NCI-H1417 (cell line): ENCODE measurements at places on chromosomes 5 and 9.

DNA sequence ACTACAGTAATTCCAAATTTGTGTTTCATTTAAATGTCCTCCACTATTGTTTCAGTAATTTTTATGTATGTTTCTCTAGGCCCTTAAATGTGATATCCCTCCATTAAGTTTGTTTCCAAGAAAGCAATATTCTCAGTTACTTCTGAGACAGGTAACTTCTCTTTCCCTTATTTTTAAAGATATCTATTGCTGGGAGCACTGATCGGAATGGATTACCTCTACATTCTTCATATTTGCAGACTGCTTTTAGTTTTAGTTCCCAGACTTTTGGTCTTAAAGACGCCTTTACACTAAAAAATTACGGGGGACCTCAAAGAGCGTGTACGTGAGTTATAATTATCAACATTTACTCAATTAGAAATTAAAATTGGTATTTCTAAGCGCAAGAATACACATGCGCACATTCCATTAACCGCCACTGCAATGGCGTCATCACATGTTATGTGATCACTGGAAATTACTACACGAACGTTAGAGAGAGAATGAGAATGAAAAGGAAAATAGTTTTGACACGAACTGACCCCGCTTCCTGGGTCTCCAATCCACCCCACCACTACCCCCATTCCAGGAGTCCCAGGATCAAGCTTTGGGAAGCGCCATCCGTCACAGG lies 519 bp upstream of the RAD50 start:
- no peak for DNase-seq

GRCh38 chr9:70586476-70586875 lies 172.0 kb upstream of the KLF9 start:
- no peak for DNase-seq

DNA sequence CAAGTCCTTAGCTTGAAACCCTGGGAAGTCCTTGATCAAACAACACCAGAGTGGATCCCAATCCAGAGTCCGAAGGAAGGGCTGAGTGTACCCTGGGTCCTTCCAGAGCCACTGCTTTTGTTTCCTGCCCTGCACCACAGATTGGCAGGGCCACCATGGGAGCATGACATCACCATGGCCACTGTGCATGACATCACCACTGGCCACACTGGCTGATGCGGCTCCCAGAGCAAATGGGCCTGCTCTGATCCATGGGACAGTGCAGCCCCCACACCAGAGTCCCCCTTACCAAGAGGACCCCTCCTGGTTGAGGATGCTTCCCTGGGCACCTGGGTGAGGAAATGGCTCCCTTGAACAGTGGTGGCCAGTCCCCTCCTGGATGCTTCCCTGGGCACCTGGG lies 9.9 kb downstream of the SLC6A3 start:
- DNase-seq = no peak

- no peak for DNase-seq
Measured at GRCh38 chr5:154103233-154103632, 64.5 kb downstream of the MFAP3 start.

DNA sequence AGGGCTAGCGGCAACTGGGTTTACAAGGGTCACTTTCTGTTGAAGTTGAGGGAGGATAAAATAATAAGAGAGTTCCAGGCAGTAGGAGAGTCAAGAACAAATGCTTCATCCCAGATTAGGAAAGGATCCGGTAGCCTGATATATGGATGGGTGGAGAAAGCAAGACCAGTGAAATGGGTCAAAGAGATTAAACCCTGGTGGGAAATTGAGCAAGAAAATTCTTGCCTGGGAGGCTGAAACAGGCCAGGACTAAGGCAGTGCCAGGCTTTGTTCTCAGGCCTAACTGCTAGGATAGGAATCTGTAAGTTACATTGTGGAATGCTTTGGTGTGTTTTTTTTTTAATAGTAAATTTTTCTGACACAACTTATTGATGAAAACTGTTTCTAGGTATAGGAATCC lies 257.4 kb upstream of the RFX3 start:
- no peak for DNase-seq

DNA sequence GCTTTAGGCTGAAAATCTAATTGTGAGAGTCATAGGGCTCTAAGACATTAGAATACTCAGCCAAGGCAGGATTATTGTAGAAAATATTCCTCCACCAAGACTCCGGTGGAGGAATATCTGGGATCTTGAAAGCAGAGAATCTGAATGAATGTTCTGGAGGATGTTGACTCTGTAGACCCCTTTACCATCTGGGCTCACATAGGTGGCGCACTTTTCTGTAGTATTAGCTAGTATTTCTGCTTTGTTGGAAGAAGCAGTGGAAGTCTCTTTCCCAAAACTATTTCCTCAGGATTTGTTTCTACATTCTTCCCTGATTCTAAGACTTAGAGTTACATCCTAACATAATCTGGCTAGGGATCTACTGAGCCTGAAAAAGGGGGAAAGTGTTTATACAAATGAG lies 752.4 kb upstream of the SEMA6A start:
- no peak for DNase-seq

DNA sequence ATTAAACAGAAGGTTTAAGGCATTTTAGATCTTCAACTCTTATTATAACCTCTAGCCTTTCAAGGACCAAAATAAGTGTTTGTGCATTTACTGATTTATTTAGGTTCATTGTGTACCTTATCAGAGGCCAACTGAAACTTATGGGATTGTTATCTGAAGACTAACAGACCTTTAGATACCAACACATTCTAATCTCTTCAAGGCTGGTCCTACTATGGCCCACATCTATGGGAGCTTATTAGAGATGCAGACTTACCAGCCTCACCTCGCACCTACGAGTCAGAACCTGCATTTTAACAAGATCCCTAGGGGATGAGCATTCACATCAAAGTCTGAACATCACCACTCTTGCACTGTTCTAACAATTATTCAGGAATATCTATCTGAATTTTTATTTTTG lies 1.9 kb downstream of the IARS1 start:
- no peak for DNase-seq

DNA sequence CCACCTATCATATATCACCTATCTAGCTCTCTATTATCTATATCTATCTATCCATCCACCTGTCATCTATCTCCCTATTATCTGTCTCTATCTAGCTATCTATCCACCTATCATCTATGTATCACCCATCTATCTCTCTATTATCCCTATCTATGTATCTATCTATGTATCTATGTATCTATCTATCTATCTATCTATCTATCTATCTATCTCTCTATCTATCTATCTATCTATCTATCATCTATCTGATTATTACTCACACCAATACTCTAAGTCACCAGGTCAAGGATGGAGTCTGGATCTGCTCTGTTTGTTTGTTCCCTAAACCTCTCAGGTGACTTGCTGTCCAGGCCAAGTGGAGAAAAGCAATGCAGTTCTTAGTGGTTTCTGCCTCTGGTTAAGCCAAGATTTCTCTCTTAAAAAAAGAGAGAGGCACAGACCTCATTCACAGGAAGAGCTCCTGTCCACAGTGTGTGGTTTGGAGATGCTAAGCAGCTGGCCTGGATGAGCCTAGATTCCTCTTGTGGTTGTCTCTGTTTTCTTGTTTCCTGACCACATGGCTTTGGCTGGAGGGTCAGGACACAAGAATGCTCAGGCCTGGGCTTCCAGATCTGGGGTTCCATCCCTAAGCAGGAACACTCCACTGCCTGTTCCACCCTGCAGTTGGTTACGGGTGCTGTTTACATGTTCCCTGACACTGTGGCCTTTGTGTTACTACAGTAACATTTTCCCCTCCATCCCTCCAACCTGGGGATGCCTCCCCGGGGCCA lies 133.4 kb downstream of the PHF2 start:
- no peak for DNase-seq

DNA sequence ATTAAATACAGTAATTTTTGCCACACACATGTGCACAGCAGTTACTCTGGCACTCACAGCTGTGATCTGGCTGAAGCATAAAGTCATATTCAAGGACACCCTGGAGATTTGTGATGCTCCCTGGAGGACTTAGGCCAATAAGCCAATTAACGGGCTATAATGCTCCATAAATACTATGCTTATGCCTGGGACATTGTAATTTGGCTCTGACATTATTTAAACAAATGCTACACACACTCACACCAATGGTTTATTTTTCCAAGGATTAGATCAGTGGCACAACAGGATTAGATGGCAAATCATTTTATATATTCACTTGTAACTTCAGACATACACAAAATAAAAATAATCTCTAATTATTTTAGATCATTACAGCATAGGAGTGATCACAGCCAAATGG lies 111.2 kb downstream of the LMNB1 start:
- DNase-seq = no peak

DNA sequence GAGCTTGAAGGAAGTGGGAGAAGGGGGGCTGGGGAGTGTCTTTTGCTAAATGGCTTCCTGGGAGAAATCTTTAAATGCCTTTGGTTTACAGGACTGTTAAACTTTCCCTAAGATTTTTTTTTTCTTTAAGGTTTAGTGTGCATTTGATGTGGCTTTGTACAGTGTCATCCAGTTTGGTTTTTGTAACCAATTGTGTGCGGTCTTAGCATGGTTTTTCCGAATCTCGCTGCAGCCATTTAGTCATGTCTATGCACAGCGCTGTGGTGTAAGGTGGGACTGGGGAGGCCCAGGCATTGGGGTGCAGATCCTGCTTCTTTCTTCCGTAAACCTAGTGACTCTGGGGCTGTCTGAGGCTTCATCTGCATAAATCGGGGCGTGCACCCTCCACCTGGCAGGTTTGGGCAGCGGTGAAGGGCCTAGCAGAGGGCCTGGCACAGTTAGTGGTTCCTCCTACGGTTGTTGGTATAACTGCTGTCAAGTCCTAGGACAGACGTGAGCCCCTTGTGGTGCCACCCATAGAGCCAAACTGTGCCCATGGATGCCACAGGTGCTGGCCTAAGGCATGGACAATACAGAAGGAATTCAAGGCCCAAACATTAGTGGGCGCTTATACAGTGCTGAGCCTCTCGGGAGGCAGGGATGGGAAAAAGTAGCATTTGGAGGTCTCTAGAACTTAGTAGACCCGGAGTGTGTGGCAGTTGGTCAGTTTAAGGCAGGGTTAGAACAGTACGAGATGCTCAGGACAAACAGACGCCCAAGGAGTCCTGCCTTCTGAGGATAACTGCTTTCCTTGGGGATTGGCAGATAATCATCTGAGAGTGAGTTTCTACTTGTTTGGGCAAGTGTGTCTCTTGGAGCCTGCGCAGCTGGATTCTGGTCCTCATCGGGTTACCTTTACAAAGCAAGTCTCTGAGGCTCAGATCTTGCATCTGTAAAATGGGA lies 1.5 kb downstream of the PRRC2B start:
- no peak for DNase-seq

DNA sequence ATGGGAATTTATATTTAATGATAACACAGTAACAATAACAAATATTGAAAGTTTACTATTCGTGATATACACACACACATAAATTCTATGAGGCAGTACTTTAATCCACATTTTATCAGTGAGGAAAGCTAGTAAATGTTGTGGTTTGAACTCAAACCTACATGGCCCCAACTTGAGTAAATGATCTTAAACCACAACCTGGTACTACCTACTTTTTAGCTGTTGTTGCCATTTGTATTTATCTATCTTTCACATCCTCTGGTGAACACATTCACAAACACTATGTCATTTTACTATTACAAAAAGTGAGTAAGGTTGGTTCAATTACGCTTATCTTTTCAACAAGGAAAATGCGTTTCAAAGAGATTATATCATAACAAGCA lies 186.1 kb downstream of the SMC2 start:
- no peak for DNase-seq

DNA sequence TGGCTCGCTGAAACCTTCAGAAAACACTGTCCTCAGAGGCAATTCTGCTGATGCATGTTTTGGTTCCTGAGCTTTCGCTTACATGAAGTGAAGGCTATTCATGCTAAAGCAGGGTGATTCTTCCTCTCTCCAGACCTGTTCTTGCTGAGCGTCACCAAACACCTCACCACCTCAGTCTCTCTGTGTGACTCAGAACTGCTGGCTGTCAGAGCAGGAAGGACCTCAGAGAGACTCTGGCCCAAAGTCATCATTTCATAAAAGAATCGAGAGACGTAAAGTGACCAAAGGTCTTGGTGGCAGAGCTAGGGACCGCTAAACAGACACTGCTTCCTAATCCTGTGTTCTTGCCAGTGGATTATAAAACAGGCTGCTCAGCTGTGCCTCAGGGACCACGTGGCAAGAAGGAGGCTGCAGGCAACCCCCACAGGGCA lies 73.8 kb downstream of the LHFPL2 start:
- no peak for DNase-seq

DNA sequence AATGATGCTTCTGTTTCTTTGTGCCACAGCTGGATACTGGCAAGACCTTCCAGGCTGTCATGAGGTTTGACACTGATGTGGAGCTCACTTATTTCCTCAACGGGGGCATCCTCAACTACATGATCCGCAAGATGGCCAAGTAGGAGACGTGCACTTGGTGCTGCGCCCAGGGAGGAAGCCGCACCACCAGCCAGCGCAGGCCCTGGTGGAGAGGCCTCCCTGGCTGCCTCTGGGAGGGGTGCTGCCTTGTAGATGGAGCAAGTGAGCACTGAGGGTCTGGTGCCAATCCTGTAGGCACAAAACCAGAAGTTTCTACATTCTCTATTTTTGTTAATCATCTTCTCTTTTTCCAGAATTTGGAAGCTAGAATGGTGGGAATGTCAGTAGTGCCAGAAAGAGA lies 65.5 kb downstream of the ACO1 start:
- DNase-seq = no peak

DNA sequence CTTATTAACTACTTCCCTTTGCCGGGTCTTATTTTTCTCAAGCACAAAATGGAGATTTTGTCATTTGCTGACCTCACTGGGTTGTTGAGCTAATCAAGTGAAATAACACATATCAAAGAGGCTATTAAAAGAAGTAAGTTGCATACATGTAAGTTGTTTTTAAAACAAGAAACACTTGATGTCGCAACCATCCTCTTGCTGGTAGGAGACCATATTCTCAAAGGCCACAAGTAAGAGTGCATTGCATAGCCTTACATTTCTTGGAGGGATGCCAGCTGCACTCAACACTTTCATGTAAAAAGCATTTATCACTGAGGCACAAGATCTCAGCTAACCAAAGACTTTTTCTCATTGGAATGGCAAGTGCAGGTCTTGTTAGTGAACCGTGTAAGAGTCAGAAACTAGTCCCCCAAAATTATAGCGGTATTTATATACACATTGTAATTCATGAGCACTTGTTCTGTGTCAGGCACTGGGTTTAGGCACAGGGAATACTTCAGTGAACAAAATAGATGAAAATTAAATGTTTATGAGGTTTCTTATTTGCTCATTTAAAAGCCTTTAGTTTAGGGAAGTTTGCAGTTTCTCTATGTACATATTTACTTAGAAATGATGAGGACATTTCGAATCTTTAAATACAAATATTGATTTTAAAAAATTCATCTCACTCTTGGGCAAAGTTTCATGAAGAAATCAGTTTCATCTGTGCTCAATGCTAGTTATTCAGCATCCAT lies 72.0 kb downstream of the ZFAND5 start:
- peak; percentile 50 for DNase-seq

DNA sequence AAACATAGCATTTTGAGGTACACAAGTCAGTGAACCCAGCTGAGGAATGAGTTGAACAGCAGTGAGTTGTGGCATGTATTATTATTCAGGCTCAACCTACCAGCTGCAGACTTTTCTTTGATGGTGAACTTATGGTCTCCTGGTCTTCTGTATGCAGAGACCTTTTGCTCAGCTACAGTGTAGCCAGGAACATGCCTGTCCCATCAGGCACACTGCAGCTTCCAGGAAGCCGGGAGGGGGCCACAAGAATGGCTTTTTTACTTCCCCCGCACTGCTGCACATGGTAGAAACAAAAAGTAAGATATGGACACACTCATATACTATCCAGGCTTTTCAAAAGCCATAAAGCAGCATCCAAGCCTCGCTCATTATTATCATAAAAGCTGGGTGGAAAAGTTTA lies 65.3 kb upstream of the PLPP1 start:
- no peak for DNase-seq
